ENCODE measurements at places on chromosomes 7 and 10.

DNA sequence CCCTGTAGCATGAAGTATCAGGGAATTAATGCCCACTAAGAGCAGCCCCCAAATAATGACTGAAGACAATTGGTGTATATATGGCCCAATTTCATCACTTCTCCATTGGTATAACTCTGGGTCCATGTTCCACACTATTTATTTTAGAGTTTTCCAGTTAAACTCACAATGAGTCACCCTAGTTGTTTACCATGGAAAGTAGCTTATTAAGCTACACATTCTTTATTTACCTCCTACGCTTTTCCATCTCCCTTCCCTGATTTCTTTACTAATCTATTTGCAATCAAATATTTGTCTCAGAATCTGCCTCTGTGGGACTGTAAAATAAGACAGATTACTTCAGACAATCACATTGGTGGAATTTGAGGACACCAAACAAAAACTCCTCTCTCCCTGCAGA is 655.6 kb downstream of the SORCS1 start:
- DNase-seq: no peak

DNA sequence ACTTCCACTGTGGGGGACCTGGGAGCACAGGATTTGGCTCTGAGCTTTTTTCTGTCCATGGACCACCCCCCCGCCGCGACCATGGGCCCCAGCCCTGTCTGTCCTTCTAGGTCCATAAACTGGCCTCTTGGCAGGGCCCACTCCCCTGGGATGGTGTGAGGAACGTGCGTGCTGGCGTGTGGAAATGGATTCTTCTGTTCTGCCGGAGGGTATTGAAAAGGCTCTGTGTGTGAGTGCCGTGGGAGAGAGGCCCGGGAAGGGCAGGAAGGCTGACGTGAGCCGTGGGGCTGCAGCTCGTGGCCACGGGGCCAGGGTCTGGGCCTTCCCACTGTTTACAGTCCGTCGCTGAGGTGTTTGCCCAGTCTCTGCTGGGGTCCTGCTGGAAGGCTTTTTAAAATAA is 123.7 kb downstream of the GRK5 start:
- no peak for DNase-seq

DNA sequence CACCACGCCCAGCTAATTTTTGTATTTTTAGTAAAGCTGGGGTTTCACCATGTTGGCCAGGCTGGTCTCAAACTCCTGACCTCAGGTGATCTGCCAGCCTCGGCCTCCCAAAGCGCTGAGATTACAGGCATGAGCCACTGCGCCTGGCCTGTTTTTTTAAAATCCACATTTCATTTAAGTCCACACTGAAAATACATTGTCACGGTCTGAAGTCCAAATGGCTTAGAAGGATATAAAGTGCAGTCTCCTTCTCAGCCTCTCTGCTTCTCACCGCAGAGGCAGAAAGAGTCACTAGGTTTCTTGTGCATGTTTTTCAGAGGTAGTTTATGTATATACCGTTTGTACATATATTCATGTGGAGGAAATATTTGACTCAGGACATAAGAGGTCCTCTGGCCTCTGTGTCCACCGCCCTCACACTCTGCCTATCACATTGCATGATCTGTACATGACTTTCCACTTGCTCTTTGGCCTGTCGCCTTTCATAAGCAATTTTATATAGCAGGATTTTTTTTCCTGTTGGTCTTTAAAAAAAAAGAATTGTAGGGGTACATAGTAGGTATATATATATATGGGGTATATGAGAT is 42.9 kb downstream of the BLNK start:
- no peak for DNase-seq

GRCh38 chr7:47380325-47381133 is 201.4 kb downstream of the TNS3 start:
- DNase-seq: no peak

- DNase-seq: no peak
Observed at GRCh38 chr7:22088827-22089226, 143.1 kb upstream of the CDCA7L start.

DNA sequence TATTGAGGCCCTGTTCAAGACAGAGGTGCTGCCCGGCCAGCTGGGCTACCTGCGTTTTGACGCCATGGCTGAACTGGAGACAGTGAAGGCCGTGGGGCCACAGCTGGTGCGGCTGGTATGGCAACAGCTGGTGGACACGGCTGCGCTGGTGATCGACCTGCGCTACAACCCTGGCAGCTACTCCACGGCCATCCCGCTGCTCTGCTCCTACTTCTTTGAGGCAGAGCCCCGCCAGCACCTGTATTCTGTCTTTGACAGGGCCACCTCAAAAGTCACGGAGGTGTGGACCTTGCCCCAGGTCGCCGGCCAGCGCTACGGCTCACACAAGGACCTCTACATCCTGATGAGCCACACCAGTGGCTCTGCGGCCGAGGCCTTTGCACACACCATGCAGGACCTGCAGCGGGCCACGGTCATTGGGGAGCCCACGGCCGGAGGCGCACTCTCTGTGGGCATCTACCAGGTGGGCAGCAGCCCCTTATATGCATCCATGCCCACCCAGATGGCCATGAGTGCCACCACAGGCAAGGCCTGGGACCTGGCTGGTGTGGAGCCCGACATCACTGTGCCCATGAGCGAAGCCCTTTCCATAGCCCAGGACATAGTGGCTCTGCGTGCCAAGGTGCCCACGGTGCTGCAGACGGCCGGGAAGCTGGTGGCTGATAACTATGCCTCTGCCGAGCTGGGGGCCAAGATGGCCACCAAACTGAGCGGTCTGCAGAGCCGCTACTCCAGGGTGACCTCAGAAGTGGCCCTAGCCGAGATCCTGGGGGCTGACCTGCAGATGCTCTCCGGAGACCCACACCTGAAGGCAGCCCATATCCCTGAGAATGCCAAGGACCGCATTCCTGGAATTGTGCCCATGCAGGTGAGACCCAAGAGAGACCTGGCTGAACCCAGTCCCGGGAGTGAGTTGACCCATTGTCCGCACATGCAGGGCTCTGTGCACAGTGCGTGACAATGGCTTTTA is 2.8 kb downstream of the RBP3 start:
- DNase-seq: no peak

DNA sequence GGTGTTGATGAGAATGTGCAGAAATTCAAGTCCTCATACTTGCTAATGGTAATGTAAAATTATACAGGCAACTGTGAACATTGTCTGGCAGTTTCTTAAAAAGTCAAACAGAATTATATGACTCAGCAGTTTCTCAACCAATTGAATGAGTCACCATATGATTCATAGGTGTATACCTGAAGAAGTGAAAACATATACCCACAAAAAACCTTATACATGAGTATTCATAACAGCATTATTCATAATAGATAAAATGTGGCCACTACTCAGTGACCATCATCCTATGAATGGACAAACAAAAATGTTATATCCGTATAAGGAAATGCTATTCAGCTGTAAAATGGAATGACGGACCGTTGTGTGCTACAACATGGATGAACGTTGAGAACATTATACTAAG is 253.5 kb downstream of the MALRD1 start:
- DNase-seq: peak; percentile 15

DNA sequence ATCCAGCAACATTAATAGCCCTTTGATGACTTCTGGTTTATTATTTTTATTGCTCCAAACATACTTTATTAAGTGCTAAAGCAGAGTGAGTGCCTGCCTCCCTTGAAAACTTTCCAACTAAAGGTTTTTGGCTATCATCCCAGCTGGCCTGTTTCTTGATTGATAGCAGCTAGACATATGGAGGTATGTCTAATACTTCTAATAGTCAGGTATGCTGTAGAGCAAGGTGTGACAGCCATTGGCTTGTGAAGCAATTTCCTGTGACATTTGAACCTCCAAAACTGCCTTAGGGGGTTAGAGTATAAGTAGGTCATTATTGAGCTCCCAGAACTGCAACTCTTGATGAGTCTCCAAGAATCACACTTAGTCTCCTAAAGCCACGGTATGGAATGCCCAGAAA is 55.8 kb downstream of the LOXL4 start:
- DNase-seq: no peak

- no peak for DNase-seq
Observed at GRCh38 chr10:71740069-71740653, 20.6 kb upstream of the C10orf105 start.

DNA sequence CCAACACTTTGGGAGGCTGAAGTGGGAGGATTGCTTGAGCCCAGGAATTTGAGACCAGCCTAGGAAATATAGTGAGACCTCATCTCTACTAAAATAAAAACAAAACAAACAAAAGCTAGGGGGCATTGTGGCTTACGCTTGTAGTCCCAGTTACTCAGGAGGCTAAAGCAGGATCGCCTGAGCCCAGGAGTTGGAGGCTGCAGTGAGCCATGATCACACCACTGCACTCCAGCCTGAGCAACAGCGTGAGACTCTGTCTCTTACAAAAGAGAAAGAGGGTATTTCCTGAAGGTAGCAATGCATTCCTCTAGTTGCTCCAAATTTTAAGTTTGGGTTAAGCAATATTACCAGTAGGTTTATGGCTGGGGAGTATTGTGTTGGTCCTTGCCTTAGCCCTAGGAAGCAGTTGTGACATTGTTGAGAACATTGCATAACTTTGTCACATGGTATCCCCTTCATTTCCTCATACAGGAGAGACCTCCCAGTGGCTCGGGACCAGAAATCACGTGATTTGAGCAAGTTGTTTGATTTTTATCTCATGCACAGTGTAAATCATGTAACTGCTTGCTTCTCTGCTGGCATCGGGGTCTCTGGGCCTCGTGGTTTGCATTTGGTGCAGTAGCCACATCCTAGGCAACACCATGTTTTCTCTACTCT is 23.3 kb upstream of the SMARCD3 start:
- DNase-seq: peak; percentile 19

DNA sequence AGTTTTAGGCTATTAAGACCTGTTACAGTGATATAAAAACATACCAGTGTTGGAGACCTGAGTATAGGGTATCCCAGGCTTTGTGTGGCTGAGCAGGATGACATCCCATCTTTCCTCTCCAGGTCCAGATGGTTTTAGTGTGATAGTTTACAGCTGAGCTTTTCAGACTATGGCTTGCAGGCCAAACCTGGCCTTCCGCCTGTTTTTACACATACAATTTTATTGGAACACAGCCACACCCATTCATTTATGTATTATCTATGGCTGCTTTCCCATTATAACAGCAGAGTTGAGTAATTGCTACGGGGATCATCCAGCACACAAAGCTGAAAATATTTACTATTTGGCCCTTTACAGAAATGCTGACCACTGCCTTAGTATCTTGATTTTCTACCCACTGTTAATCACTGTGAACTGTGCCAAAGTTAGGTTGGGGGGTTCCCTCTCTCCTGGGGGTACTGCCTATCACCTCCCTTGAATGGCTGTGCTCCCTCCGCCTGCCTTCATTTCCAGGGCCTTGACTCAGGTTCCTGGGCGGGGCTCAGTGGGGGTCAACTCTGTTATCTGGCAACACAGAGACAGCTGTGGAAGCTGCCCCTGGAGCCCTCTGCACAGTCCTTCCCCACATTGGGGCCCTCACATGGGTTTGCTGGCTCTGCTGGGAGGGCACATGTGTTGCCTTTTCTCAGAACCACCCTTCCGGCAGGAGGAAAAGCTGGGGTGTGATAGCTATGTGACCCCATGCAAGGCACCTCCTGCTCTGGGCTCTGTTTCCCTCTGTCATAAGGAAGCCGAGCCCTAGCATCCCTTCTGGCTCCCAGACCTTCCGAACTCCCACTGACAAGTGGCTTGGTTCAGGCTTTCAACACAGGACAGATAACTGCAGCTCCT is 40.3 kb upstream of the SH2D4B start:
- peak; percentile 51 for DNase-seq

GRCh38 chr7:123230603-123231002 is 30.8 kb upstream of the SLC13A1 start:
- no peak for DNase-seq

- DNase-seq: no peak
Observed at GRCh38 chr10:108412323-108412722, 1247.8 kb upstream of the SORCS1 start.

DNA sequence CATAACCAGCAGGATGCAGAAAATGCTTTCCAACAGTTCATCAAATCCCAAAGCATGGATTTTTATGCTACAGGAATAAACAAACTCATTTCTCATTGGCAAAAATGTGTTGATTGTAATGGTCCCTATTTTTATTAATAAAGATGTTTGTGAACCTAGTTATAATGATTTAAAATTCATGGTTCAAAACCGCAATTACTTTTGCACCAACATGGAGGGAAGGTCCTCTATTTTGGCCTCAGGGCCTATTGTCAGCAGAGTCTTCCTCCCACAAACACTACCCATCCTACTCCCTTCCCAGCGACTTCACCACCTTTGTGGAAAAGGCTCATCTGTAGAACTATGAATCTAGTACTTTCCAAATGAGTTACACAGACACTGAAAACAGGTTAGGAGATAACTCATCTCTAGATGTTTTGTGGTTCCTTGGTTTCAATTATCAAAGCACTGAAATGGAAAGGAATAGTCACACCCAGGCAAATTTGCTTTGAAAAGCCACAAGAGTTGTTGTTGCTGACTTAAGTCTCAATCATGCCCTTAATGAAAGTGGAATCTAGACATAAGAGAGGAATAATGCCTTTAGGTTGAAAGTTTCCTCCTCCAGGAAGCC is 59.4 kb upstream of the FRMD4A start:
- peak; percentile 85 for DNase-seq

- DNase-seq: no peak
Observed at GRCh38 chr7:30652132-30652531, 30.1 kb downstream of the CRHR2 start.

- DNase-seq: no peak
Observed at GRCh38 chr10:5159126-5159525, 25.8 kb downstream of the AKR1C8 start.

GRCh38 chr10:110870823-110871297 is 868 bp upstream of the PDCD4 start:
- DNase-seq: no peak

GRCh38 chr10:120598386-120598785 is 141.4 kb downstream of the PLPP4 start:
- no peak for DNase-seq

DNA sequence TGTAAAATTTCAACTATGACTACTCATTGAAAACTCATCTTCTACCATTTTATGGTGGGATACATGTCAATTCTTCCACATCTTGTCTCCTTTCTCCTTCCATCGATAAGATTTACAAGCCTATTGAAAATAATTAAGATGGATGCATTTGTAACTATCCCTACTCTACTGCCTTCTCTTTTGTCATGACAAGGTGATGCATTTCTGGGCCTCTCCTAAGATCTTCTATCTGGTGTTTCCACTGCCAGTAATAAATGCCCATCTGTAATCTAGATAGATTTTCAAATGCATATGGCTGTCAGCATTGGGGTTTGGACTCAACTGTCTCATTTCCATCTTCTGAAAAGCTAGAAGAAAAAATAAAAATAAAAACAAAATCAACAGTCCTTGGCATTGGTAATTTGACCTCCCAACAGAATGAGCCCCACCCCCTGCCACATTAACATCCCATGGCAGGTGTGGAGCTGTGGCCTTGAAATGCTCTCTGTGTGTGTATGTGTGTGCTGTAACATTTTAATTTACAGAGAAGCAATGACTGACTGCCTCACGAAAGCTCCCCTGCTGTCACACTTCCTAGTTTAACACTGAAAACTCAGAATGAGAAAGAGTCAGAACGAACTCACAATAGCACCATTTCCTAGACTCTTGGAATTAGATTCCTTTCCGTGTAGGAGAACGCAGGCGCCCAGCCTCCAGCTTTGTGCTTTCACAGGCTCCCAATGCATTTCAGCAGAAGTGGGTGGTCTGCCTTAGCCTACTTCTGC is 74.2 kb downstream of the RHOBTB1 start:
- DNase-seq: no peak

- no peak for DNase-seq
Observed at GRCh38 chr7:69657985-69658384, 59.7 kb downstream of the AUTS2 start.

GRCh38 chr10:132163278-132163765 is 23.4 kb upstream of the DPYSL4 start:
- peak; percentile 76 for DNase-seq

Measured in activated CD4-positive, alpha-beta T cell treated with anti-CD3 and anti-CD28 coated beads, Interleukin-2, Interleukin-6, amounts not matched to agents 100 ng/mL and 50 ng/mL, durations not matched to agents 16 hours and 8 hours (primary cell).